ENCODE measurements at places on chromosomes 3 and 15.

- DNase-seq = no peak
Observed at GRCh38 chr15:38695249-38696108, 130.9 kb upstream of the RASGRP1 start.

GRCh38 chr3:53506110-53506762 lies 11.8 kb downstream of the CACNA1D start:
- DNase-seq = no peak

- DNase-seq = no peak
Observed at GRCh38 chr3:27714692-27715453, 7.2 kb downstream of the EOMES start.

DNA sequence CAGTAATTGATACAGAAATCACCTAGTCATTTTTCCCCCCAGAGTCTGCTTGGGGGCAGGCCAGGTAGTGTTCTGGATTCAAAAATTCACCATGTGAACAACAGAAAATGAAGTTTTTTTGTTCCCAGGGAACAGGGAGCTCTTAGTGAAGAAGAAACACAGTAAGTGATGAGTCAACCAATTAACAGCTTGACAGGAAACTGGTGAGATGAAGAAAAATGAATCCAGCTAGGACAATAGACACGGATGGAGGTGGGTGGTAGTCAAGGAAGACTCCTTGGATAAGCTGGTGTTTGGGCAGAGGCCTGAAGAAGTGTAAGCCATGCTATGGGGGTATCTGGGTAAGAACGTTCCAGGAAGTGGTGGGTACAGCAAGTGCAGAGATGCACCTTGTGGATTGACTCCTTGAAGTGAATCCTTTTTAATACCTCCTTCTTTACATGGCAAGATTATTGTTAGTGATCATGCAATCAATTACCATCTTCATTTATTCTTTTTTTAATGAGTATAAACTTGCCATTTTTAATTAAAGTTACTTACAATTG lies 339.9 kb upstream of the RGMA start:
- DNase-seq = no peak

- DNase-seq = no peak
Observed at GRCh38 chr15:90519688-90520087, 10.0 kb upstream of the CRTC3 start.

- DNase-seq = peak; percentile 88
Observed at GRCh38 chr3:71707595-71707994, 17.6 kb downstream of the EIF4E3 start.

DNA sequence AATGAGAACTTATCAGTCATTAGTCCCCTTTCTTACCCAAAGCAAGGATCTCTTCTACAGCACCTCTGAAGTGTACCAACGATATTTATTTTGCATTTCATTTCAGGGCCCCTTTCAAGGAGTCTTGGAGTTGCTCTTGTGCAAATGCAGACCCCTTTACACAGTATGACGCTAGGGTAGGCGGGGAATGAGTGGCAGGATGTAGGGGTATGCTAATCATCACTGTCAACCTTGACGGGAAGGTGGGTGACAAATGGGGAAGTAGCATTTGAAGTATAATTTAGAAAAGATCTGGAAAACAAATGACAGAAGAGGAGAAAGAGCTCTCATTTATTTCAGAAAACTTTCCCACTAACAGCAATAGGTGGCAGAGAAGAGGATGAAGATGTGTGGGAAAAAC lies 94.4 kb downstream of the LRRN1 start:
- DNase-seq = no peak

DNA sequence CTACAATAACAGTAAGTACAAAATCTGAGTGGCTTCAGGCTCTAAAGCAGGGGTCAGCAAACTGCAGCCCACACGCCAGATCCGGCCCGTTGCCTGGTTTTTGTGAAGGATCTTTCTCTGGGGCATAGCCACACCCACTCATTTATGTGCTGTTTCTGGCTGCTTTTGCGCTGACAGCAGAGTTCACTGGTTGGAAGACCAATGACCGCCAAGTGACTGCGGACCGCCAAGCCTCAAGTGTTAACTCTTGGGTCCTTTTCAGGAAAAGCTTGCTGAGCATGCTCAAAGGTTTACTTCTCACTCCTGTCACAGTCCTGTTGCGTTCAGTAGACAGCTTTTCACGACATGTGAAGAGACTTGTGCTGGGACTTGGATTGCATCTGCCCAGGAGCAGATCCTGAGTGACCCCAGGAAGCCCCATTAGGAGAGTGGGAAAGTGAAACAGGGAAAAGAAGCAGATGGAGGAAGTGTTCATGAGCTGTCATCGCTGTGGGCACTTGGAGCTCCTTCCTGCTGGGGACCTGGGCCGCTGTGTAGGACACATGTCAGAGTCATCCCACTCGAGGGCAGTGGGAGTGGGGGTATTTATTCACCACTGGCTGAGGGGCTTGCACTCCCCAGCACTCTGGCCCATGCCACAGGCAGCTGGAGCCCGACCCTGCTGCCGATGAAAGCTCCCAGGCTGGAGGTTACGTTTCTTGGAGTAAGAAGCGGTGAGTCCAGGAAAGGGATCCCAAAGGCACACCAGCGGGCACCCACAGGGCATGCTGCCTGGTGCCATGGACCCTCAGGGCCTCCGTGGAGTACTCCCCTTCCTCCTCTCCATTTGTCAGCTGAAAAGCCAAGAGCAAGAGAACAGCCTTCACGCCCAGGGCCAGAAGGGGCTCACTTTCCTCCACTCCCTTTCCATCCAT lies 249.1 kb downstream of the PLCL2 start:
- DNase-seq = no peak

GRCh38 chr3:65642883-65643282 lies 395.8 kb downstream of the MAGI1 start:
- DNase-seq = no peak

DNA sequence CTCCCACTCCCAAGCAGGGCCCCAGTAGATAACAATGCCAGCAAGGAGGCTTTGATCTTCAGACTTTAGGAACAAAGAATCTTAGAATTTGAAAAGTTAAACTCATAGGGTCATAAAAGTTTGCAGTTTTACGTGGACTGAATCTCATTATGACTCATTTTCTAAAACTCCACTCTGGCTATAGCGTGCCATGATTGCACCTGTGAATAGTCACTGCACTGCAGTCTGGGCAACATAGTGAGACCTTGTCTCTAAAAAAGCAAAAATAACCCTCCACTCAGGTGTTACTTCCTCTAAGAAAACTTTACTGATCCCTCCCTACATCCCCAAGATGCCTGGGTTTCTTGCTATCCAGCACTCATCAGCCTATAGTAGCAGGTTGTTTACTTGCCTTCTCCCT lies 104.5 kb downstream of the IL20RB start:
- DNase-seq = no peak

- DNase-seq = peak; percentile 42
Observed at GRCh38 chr3:153595186-153595815, 433.3 kb downstream of the RAP2B start.

- no peak for DNase-seq
Observed at GRCh38 chr3:132325634-132326033, 8.4 kb downstream of the ACP3 start.

DNA sequence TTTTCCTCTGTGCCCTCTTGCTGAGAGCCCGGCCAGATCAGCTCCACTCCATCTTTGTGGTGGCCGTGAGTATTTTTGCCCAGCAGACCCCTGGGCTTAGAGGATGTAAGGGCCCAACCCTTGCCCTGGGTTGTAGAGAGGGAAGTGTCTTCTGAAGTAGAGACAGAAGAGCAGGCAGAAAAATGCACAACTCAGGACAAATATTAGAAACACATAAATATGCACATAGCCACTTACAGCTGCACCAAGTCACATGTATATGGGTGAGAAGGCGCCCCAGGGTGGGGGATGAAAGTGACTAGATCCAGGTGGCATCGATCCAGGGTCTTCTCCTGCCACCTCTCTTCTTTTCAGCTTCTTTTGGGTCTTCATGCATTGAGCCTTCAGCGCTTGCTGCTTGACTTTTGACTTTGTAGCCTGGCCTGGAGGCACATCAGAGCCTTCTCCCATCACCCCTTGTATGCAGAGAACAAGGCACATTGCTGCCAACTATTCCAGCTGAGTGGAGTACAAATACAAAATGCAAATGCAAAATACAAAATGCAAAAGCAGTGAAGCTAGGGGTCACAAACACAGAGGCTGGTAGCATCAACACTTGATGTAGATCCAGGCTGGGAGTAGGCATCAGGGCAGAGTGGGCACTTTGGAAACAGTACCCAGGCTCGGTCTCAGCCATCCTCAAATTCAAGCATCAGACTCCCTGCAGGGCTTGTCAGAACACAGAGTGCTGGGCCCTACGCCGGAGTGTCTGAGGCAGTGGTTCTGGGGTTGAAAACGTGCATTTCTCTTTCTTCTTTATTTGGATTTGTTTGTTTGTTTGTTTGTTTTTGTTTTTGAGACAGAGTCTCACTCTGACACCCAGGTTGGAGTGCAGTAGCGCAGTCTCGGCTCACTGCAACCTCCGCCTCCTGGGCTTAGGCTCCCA lies 133.0 kb downstream of the ASB7 start:
- DNase-seq = no peak

- DNase-seq = no peak
Observed at GRCh38 chr15:25089577-25089976, 134.8 kb downstream of the SNRPN start.

DNA sequence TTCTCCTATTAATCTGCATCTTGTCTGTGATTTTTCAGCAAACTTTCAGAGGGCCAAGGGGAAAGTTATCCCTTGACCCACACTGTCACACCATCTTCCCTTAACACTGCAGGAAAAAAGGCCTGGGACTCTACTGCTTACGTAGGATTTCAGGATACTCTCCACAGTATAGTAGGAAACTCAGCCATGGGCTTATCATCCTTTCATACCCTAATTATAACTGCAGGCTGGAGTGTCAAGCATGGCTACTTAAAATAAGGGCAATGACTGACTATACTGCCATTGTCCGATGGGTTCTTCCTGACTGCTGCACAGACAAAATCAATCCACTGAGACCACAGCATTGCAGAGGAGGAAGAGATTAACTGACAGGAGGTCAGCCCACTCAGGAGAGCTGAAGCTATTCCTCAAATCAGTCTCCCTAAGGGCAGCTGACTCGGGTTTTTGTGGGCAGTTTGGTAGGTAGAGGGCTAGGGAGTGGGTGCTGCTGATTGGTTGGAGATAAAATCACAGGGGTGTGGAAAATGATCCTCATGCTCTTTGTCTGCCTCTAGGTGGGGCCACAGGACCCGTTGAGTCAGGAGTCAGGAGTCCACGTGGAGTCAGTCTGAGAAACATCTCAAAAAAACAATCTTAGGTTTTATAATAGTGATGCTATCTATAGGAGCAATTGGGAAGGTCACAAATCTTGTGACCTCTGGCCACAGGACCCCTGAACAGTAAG lies 118.2 kb upstream of the STRIT1 start:
- no peak for DNase-seq

DNA sequence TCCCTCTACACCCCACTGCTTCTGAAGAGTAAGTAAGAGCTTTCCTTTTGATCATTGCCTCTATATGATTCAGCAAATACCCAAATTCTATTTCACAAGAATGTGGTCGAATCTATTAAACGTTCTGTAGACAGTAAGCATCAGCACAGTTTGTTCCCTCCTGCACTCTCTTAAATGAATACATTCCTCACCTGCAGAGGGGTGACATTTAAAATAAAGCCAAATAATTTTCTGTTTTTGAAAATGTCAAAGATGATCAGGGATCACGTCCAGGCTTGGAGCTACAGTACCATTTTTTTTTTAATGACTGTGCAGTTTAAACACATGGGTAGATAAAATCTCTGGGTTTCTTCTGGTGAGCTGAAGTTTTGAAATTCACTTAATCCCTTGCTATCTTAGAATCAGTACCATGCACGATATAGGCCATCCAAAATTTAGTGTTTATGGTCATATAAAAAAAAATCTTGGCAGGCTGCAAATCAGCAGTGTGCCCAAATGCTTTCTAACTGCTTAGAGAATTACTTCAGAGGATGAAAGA lies 12.8 kb downstream of the PYDC2 start:
- DNase-seq = peak; percentile 7

DNA sequence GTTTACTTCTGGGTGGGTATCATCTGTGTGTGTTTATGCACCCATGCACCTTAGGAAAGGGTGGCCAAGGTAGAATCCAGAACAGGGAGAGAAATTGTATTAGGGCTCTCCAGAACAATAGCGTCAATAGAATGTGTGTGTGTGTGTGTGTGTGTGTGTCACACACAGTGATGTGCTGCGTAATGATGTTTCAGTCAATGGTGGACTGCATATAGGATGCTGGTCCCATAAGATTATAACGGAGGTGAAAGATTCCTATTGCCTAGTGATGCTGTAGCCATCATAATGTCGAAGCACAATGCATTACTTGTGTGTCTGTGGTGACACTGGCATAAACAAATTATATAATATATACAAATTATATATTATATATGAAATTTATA lies 69.3 kb upstream of the PRR23C start:
- no peak for DNase-seq

GRCh38 chr3:191682961-191683360 lies 222.0 kb downstream of the PYDC2 start:
- DNase-seq = no peak

GRCh38 chr15:85314146-85314545 lies 66.3 kb upstream of the AKAP13 start:
- DNase-seq = peak; percentile 81

GRCh38 chr15:101399431-101399830 lies 90.1 kb downstream of the PCSK6 start:
- DNase-seq = no peak

GRCh38 chr3:192011137-192011536 lies 550.2 kb downstream of the PYDC2 start:
- DNase-seq = no peak

DNA sequence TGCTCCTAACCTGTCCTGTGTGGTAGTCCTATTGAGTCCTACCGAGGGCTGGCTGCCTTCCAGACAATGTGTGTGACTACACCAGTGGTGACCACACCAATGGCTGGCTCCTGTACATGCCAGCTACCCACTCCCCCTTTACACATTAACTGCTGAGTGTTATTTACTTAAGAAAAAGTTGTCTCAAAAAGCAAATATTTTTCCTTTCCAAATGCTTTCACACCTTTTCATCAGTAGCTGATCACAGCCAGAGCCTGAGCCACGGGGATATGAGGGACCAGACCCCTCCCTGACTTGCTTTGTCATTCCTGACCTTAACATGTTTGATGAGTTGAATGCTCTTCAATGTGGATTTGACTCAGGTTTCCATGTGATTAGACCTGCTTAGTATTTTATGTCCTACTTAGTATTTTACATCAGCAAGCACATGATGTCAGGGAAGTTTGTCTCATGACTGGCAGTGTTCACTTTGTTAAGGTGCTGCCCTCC lies 29.6 kb upstream of the GREM1 start:
- DNase-seq = no peak

DNA sequence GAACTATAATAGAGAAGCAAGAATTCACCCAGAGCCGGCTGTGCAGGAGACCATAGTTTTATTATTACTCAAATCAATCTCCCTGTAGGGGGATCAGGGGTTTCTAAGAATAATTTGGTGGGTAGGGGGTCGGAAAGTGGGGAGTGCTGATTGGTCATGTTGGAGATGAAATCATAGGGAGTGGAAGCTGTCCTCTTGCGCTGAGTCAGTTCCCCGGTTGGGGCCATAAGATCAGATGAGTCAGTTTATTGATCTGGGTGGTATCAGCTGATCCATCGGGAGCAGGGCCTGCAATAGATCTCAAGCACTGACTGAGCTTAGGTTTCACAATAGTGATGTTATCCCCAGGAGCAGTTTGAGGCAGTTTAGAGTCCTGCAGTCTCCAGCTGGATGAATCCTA lies 97.0 kb upstream of the SNRPN start:
- DNase-seq = no peak

GRCh38 chr3:165919284-165919683 lies 82.1 kb upstream of the BCHE start:
- DNase-seq = no peak

All from amniotic epithelial cell (primary cell).